ENCODE measurements at places on chromosomes 7 and 10.

GRCh38 chr10:116831790-116832189 is 17.5 kb upstream of the ENO4 start:
- no peak for DNase-seq

GRCh38 chr7:45290880-45291279 is 133.3 kb downstream of the RAMP3 start:
- no peak for DNase-seq

GRCh38 chr7:139680676-139681462 is 96.9 kb downstream of the HIPK2 start:
- peak; percentile 93 for DNase-seq

DNA sequence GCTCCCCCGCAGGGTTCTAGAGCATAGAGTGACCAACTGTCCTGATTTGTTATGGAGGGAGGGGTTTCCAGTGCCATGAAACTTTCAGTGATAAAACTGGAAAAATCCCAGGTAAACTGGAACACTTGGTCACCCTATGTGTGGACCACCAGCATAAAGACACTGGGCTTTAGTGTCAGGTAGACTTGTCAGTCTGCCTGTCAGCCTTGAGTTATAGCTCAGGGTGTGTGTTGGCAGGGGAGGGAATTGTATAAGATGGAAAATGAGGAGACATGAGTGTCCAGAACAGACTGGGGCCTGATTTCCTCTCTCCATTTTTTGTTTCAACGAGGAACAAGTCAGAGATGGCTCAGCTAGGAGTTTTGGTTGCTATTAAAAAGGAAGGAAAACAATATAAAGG is 10.2 kb upstream of the EFCAB10 start:
- DNase-seq: no peak

DNA sequence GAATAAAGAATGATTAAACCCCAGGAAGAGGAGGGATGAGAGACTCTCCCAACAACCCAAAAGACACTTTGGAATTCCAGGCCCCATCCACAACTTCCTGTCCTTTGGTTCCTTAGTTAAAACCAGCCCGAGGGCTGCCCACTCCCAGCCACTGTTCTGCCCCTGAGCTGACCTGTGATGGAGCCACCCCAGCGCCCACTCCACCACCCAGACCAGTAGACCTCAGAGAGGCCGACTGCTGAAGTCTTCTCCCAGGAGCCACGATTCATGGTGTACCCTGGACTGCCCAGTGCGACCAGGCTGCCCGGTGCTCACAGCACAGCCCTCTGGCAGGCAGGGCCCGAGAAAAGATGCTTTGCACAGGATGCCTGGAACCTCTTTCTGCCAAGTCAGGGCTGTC is 6.7 kb downstream of the VSTM4 start:
- no peak for DNase-seq

DNA sequence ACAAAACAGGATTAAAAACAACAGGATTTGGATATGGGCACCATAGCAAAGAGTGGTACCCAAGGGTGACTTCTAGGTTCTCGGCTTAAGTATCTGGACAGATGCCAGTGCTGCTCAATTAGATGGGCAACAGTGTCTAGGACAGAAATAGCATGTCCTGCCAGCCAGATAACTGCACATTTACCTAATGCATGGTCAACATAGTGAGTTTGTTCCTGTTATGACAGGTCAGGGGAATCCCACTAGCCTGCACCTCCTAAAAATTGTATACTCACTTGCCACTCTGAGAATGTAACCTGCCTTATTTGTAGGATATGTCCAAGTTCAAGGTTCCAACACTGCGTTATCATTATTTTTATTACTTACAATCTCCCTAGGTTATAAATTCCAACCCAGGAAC is 471.7 kb downstream of the GRM8 start:
- no peak for DNase-seq

DNA sequence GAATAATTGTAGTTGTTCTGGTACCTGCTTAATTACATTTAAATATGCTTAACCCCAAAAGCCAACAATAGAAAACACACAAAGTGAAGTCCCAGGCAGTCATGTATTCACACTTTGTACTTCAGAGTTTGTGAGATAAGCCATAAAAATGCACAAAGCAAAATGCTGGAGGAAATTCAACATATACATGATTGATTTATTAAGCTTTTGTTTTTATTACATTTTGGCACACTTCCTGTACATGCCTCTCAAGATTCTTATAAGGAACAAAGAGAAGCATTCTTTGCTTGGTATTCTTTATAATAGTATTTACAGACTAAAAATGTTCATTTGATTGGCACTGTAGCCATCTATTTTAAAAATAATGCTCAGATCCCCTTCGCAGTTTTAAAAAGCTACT is 107.7 kb upstream of the ANK3 start:
- DNase-seq: peak; percentile 26

GRCh38 chr10:32411797-32412498 is 34.0 kb upstream of the CCDC7 start:
- DNase-seq: no peak

- no peak for DNase-seq
Measured at GRCh38 chr7:106270122-106270977, 14.4 kb downstream of the NAMPT start.

DNA sequence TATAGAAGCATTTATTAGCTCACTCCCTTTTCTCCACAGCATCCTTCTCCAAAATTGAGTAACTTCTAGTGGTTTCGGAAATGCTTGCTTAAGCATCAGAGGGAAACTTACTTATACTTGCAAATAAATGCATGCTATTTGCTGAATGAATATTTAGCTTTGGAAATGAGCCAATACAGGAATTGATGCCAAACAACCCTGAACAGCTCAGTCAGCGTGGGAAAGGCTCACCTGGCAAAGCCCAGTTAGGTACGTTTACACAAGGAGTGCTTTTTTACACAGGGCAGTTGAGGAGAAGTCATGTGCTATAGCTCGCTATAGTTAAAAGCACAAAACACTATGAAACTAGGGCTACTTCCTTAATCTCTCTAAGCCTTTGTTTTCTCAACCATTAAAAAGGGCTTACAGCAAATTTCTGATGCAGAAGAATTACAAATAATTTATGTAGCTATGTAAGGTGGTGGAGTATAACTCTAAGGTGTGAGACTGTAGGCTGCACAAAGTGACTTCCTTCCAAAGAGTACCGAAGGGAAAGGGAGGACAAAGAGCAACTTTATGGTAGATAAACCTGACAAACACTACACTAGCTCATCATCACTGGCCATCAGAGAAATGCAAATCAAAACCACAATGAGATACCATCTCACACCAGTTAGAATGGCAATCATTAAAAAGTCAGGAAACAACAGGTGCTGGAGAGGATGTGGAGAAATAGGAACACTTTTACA is 498.2 kb downstream of the PHTF2 start:
- no peak for DNase-seq

GRCh38 chr7:142104550-142105527 is 6.7 kb upstream of the MGAM2 start:
- DNase-seq: no peak

DNA sequence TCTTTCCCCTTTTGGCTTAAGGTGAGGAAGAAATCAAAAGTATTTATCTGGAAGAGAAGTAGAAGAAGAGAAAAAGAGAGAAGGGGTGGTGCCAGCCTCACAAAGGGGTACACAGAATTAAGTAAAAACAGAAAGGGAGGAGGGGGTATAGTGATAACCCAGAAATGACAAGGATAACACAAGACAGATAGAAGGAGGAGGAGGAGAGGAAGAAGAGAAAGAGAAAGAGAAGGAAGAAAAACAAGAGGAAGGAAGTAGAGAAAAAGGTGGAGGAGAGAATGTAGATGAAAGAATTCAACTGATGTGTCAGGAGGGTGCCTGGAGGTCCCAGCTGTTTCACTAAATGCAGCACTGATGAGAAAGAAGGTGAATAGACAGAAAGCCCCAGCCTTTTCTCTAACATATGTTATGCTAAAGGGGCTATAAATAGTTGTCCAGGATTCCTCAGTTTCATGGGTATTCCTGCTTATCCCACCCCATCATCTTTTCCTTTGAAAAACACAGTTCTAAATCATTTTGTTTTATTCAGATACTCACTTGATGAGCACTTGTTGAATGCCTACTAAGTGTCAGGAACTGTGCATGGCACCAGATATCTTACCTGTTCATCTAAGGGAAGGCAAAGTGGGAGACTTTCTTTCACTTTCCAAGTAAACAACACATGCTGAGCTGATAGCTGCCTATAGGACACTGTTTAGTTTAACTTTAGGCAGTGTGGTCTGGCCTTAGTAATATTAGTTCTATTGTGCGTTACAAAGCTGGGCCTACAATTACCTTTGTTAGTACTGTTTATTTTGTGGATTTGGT is 8.0 kb downstream of the SEMA3E start:
- no peak for DNase-seq

DNA sequence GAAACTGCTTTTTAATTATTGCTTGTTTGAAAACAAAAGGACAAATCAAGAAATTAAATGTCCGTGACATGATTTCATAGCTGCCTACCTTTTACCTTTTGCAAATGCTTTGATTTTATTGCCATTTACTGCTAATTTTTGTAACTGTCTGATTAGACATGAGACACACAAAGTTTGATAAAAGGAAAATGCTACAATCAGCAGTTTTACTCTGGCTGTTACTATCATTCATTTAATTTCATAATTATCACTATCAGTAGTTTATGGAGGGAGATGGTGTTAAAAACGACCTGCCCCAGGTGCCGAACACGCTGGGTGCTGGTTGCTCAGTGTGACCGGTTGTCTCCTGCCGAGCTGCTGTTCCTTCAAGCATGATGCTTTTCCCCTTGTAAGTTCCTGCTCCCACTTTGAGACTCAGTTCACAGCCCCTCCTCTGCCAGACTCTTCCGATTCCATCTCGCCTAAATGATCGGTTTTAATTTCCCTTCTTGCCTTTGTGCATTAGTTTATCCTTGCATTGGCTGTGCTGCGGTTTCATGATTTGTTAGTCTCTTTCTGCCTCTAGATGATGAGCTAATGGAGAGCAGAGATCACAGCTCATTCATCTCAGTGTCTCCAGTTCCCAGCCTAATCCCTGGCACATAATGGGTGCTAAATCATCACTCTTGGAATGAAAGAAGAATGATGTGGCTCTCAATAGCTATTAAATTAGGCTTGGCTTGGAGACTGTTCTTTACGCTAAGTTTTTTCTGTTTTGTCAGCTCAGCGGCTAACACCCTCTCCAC is 110.6 kb downstream of the PFKFB3 start:
- DNase-seq: peak; percentile 92

- no peak for DNase-seq
Measured at GRCh38 chr7:80675090-80675489, 36.6 kb downstream of the CD36 start.

- peak; percentile 51 for DNase-seq
Measured at GRCh38 chr10:17115683-17116082, 13.9 kb downstream of the CUBN start.

GRCh38 chr10:119101366-119102098 is 2.4 kb upstream of the DENND10 start:
- no peak for DNase-seq

DNA sequence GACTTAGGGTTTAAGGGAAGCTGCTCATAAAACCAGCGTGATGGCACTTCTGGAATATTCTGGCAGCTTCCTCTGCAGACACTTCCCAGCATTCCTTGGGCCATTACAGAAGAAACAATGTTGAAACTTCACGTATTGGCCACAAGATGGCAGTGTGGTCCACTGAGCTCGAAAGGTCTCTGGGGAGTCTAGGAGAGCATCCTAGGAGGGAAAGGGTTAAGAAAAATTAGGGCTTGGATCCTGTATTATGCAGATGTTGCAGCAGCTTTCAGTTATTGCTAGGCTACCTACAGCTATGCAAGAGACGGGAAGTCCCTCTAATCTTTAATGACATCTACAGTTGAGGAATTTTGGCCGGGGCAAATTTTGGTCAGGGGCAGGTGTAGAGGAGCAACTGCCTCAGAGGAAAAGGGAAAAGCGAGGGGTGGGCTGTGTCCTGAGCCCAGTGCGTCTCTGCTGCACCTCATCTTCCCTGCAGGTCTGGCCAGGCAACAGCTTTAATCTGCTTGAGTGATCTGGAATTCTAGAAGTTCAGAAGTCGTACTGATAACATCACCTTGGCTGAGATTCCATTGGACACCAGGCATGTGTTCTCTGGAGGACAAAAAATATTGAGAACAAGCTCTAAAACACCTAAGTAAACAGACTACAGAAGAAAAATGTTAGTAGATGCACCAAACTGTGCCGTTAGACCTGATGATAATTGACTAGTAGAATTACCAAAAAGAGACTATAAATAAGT is 220.8 kb upstream of the PRSS58 start:
- peak; percentile 72 for DNase-seq

DNA sequence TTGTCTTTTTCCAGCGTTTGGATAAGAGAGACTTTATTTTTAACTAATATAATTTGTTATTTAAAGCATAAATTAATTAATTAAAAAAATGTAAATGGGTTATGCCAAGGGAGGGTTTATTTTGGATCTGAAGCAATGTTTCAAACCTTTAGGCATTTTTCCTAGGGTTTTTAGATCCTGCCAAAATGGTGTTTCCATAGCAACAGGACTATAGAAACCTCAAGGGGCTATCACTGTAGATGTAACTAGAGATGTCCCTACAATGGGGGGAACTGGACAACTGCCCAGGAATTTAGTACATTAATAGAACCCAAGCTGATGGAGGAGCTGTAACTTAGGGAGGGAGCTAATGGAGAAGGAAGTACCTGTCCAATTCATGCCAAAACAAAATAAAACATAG is 57.3 kb downstream of the SLC39A12 start:
- DNase-seq: no peak

GRCh38 chr10:124173298-124173900 is 80.0 kb upstream of the CHST15 start:
- DNase-seq: no peak

DNA sequence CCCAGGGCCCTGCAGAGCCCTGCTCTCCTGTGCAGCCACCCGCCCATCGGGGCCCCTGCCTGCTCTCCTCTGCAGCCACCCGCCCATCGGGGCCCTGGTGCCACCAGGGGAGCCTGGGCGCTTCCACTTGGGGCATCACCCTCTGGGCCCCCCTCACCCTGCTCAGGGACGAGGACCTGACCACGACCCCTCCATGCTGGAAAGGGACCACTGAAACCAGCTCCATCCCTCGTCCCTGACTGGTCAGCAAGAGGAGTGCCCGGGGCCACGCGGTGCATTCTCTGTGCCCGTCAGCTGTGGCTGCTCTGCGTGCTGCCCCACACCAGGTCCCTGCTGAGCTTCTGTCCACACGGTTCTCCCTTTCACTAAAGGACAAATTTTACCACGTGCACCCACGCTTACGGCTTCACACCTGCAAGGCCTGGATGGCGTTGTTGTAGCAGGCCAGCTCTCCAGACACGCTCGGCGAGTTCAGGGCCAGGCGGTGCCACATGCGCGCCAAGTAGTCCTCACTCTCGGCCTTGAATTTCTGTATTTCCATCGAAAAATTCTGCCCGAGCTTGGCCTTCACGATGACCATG is 57.6 kb downstream of the CFAP46 start:
- DNase-seq: no peak

GRCh38 chr7:111090846-111091245 is at the start of gene LRRN3:
Gene LRRN3 (plus strand): TSS chr7:111091127. CDS start chr7:111122773, 31,646 bp downstream.
- DNase-seq: peak; percentile 47

DNA sequence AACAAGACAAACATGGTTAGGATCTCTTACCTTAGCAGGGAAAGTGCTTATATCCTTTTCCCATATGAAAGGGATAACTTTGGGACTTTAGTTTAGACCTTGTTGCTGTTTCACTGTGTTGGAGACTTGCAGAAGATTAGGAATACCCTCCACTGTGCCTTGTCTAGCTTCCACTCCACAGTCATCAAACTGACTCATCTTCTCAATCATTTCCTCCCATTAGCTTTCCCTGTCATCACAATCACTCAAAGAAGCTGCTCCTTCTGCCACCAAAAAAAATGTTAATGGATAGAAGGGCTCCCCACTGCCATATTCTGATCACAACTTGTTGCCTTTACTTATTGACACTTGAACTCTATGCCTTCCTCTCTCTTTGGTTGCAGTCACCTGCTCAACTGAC is 16.8 kb downstream of the GNG11 start:
- no peak for DNase-seq

Data from fibroblast of skin of abdomen (primary cell).